Stimulated activated CD4-positive, alpha-beta T cell treated with anti-CD3 and anti-CD28 coated beads, Interleukin-1b, Interleukin-23, amount 100 ng/mL, for 24 hours (primary cell): ENCODE measurements at places on chromosomes 12 and 14.

DNA sequence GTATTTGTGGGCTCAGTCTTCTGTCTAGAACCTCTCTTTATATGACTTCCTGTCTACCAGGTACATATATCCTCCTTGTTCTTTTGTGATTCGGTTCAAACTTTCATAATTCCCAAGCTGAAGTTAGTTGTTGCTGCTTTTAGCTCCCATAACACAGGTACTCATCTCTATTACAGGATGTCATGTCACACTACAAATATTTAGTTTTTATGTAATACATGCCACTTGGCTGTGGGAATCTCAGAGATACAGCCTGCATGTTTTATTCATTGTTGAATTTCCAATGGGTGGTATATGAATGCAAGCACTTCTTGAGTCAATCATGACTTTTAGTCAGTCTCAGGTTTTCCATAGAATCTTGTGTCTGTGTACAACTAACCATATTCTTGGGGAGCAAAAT lies 122.7 kb downstream of the SINHCAF start:
- no peak for DNase-seq

GRCh38 chr12:73372856-73373255 lies 1100.7 kb downstream of the TRHDE start:
- no peak for DNase-seq

- DNase-seq, result no peak
These were observed 27.4 kb upstream of the SFSWAP start for GRCh38 chr12:131683266-131684014.

GRCh38 chr12:114439261-114439683 lies 33.3 kb upstream of the TBX5 start:
- DNase-seq, result no peak

GRCh38 chr14:69591317-69591716 lies 16.6 kb upstream of the CCDC177 start:
- DNase-seq, result no peak

DNA sequence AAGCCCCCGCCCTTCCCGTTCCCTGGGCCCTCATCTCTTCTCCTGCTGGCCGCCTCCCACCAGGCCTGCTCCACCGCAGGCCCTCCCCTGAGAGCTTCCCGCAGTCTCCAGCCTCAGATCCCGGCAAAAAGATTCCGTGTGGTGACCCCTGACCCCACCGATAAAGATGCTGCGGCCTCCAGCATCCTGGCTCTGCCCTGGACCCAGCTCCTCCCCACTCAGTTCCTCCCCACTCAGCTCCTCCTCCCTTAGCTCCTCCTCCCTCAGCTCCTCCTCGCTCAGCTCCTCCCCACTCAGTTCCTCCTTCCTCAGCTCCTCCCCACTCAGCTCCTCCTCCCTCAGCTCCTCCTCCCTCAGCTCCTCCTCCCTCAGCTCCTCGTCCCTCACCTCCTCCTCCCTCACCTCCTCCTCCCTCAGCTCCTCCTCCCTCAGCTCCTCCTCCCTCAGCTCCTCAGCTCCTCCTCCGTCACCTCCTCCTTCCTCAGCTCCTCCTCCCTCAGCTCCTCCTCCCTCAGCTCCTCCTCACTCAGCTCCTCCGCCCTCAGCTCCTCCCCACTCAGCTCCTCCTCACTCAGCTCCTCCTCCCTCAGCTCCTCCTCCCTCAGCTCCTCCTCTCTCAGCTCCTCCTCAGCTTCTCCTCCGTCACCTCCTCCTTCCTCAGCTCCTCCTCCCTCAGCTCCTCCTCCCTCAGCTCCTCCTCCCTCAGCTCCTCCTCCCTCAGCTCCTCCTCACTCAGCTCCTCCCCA lies 17.0 kb downstream of the NOC4L start:
- DNase-seq, result no peak

- no peak for DNase-seq
These were observed 6.3 kb downstream of the SIVA1 start for GRCh38 chr14:104758981-104759969.

DNA sequence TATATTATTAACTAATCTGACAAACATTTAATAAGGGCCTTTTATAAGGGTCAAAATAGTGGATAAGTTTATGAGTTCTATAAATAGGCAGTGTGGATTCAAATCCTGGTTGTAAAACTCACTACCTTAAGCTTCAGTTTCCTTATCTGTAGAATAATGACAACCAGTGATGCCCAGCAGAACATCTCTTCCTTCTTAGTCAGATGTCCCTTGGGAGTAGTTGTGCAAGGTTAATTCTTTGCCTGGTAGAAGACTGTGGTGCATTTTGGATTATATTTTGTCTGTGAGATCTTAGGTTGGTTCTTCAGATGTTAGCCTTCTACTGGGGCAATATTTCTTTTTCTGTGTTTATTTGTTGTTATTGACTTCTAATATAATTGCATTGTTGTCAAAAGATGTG lies 59.5 kb downstream of the ARID2 start:
- DNase-seq, result no peak

GRCh38 chr12:57223191-57224165 lies 6.0 kb upstream of the SHMT2 start:
- no peak for DNase-seq

- DNase-seq, result no peak
These were observed 24.1 kb downstream of the PLEKHG7 start for GRCh38 chr12:92726850-92727249.

DNA sequence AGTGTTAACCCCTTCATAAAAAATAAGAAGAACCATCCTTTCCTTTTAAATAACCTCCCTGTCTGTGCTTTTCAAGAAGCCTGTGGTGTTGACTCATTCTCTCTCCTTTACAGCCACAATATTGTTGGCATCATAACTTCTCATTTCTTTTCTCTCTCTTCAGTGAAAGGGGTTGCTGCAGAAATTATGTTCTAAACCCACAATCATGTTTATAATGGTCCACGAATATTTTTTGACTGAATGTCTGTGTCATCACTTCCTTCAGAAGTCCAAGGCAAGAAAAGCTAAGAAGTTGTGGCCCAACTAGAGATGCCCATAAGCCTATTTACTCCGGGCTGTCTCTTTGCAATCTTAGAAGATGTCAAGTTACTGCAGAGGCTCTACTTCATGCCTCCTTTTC lies 488.3 kb downstream of the APAF1 start:
- no peak for DNase-seq

DNA sequence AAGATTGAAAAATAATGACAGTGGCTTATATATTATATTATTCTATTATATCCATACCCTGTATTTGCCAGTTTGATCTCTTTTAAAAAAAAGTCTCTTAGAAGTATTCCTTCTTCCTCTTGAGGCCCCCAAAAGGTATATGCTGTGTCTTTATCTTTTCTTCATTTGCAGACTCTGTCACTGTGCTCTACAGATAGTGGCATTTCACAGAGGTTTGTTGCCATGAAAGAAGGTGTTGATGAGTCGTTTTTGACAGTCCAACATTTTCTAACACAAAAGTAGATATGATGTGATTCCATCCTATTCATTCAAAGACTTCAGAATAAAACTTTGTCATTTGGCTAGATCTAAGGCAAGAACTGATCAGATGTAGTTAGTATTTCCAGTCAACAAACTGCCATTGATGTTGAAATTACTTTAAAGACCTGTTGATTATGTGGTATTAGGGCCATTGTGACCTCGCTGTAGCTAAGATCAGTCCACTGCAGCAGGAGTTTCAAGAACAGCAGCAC lies at the start of gene CCDC196:
Gene CCDC196 (plus strand): TSS at position 462 of the 512 bp plus-strand sequence. CDS start 132 bp downstream, outside the sequence.
- no peak for DNase-seq

DNA sequence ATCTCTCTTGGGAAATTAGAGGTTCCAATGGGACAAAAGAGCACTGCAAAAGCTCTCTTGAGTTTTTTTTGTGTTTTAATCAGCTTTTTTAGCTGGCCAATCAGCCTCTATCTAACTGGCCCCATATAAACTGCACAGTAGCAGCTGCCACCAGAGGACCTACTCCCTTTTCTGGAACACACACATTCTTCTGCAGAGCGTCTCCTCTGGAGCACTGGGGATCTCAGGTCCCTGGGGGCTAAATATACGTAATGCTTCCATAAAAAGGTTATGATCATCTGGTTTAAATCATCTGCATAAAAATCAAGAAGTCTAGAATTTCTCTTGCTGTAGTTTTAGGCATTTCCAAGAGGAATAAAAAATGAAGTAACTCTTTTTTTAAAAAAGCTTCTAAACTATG lies 32.3 kb downstream of the TSPAN8 start:
- DNase-seq, result no peak

- no peak for DNase-seq
These were observed 12.9 kb downstream of the SYNE3 start for GRCh38 chr14:95503365-95504134.

GRCh38 chr14:85010186-85010585 lies 519.8 kb upstream of the FLRT2 start:
- DNase-seq, result no peak

- no peak for DNase-seq
These were observed 1400.9 kb upstream of the FLRT2 start for GRCh38 chr14:84129007-84129406.

GRCh38 chr12:126033751-126034150 lies 968.5 kb downstream of the AACS start:
- no peak for DNase-seq

DNA sequence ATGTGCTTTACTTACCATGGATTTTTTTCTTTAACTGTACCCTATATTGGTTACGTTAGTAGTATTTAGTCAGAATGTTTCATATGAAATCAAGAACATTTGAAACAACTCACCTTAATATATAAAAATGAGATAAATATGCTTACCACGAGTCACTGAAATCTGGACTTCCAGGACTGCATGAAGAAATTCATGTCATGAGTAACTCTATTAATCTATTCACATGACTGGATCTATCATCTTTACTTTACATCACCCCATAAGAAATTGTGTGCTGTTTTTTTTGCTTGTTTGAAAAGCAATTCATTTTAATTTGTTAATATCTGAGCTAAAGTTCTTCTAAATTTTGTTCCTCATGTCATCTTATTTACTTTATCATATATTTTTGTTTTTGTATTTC lies 5.2 kb downstream of the EPYC start:
- no peak for DNase-seq

DNA sequence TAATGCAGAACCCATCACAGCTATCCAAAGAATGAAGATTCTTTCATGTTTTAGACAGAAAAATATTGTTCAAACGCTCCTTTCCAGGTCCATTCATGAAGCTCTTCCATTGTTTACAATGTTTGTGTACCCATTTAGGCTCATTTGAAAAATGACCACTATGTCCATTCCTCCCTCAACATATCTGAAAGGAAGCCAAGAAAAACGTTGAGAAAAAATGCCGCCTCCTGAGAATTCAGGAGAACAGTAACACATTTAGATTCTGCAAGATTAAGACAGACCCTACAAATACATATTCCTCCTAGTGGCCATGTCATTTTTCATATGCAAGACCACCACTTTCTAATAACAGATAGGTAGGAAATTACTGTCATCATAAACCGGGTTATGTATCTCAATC lies 124.4 kb downstream of the SLC25A21 start:
- no peak for DNase-seq

DNA sequence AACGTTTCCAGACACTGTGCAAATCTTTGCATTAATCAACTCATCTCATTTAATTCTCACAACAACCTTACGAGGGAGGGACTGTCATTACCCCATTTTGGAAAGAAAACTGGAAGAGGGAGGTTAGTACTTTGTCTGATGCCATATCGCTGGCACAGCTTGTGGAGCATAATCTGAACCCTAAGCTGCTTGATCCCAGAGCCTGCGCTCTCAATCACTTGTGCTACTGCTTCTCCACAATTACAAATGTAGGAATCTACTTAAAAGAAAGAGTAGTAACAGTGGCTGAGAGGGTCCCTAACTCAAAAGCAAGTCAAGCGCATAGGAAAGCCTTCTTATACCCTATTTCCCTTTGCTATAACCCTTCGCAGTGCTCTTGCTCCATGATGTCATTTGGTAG lies 3.2 kb downstream of the EFS start:
- DNase-seq, result no peak

- DNase-seq, result no peak
These were observed 540.3 kb downstream of the BCL11B start for GRCh38 chr14:98731701-98732100.

DNA sequence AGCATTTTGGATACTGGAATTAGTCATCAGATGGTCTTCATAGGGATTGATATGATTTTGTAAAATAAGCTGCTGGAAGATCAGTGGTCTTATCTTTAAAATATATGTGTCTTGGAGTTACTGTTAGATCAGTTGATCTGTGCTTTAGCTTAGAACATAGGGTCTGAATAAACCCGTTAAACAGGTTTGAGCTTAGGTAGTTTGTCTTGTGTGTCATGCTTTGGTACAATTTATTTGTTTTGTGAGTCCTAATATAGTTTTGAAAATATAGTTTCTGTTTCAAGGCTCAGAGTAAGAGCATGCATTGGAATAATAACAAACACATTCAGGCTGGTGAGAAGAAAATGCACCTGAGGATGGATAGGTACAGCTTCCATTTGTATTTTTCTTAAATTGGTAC lies 505.0 kb downstream of the SLC16A7 start:
- no peak for DNase-seq

DNA sequence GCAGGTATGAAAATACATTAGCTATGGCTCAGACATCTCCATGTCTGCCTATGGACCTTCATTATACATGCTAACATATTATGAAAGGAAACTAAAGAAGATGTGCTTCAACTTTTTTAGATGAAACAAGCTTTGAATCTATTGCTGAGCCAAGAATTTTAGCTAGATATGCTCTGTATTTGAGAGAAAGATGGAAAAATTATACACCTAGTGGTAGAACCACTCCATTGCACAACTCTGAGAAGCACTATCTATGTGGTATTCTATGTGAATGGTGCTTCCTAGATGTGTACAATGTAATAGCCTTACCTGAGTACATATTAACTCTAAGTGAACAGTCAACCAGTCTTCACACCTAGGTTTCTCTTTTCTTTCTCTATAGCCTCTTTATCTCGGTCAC lies 17.3 kb downstream of the EPYC start:
- DNase-seq, result no peak

DNA sequence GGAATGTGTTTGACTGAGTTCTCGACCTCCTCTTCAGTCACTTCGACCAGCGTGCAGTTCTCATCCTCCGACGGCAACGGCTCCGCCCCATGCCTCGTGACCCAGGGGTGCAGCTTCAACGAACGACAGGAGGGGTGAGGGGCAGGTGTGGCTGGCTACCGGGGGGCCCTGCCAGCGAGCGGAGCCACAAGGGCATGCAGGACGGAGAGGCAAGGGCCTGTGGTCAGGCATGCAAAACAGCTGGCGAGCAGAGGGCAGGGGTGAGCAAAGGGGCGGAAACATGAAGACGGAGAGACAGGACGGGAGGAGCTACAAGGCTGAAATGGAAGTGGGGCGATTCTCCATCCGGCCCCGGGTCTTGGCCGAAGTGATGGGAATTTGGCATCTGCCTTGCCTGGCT lies 38.7 kb downstream of the P2RX4 start:
- no peak for DNase-seq

DNA sequence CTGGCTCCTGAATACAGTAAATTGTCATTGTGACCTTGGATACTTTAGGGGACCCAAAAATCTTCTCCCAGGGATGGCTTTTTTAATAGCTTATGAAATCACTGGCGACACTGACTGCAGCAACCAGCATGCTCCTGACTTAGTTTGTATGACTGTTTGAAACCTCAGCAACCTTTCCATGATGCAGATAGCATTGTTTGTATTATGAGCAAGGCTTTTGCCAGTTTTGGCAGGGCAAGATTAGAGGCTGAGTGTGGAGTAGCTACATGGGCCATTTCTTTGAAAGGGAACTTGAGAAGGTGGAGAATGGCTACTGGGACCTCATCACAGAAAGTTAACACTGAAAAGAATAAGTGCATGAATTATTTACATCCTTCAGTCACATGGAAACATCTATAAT lies 50.9 kb downstream of the SLC4A8 start:
- DNase-seq, result no peak

GRCh38 chr14:58663494-58664111 lies 25.8 kb downstream of the DACT1 start:
- DNase-seq, result no peak
